K562 (cell line): ENCODE measurements at places on chromosomes 4 and X. TPM values are rescaled to one million over a fixed set of nuclear protein-coding genes. Genes with fewer than 3 reads are reported as not detected.

MED12 gene
- total RNA-seq: 47.3 and 49.7 TPM in 2 replicates

PRRG1 gene
- total RNA-seq: 4.2 and 4.9 TPM in 2 replicates

TMPRSS11D gene
- total RNA-seq: not detected in 2 replicates

CASP6 gene
- total RNA-seq: 20.8 and 22.3 TPM in 2 replicates

PDGFRA gene
- 0.29 and 0.40 TPM in 2 replicates for total RNA-seq

ZAR1 gene
- 0.84 and 0.94 TPM in 2 replicates for total RNA-seq

- H3K27ac ChIP-seq: no peak overlapping the region
- DNase-seq: no peak
- no peak overlapping the region for H3K4me3 ChIP-seq
- H3K4me1 ChIP-seq: no peaks in the 10 kb centered on the region
Measured at GRCh38 chr4:11397819-11398610, 30.7 kb downstream of the HS3ST1 start.

GRCh38 chr4:17701882-17702281 is 79.5 kb downstream of the FAM184B start:
- DNase-seq: no peak
- H3K27ac ChIP-seq: no peak overlapping the region
- H3K27me3 ChIP-seq: peaks cover 9% of the 10 kb centered on the region; the same call in 2 of the 3 replicates
- no peak overlapping the region for H3K4me3 ChIP-seq

GRCh38 chr4:180335566-180335965 is 1907.6 kb upstream of the TENM3 start:
- no peaks in the 10 kb centered on the region for H3K36me3 ChIP-seq
- no peak overlapping the region for H3K27ac ChIP-seq
- H3K4me1 ChIP-seq: no peaks in the 10 kb centered on the region
- H3K4me3 ChIP-seq: no peak overlapping the region

DNA sequence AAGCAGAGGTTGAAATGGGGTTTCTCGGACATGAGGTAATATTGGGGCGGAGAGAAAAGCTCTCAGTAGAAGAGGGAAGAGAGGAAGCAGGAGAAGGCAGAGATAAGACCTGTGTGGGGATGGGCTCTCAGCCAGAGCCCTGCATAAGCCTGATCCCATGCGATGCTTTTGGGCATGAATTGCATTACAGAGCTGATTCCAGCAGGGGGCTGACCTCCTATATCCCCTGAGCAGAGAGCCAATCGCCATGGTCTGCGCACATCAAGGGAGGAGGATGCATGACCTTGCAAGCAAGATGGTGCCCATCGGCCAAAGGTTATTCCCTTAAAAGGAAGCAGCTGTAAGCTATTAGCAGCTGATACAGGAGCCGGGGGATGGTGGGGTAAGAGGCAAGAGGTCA is 7.6 kb downstream of the ANOS1 start:
- H3K4me3 ChIP-seq: no peak overlapping the region
- DNase-seq: no peak
- H3K36me3 ChIP-seq: no peaks in the 10 kb centered on the region
- H3K27me3 ChIP-seq: no peaks in the 10 kb centered on the region
- no peak overlapping the region for H3K27ac ChIP-seq

GRCh38 chrX:9878146-9878820 is 88.9 kb upstream of the CLDN34 start:
- no peaks in the 10 kb centered on the region for H3K36me3 ChIP-seq
- DNase-seq: no peak
- no peaks in the 10 kb centered on the region for H3K4me1 ChIP-seq
- no peak overlapping the region for H3K27ac ChIP-seq
- H3K27me3 ChIP-seq: peaks cover 22% of the 10 kb centered on the region
- no peak overlapping the region for H3K4me3 ChIP-seq

GRCh38 chr4:16770710-16771285 is 127.6 kb downstream of the LDB2 start:
- no peaks in the 10 kb centered on the region for H3K27me3 ChIP-seq
- H3K36me3 ChIP-seq: no peaks in the 10 kb centered on the region
- H3K4me3 ChIP-seq: no peak overlapping the region
- H3K27ac ChIP-seq: no peak overlapping the region
- no peak for DNase-seq
- no peaks in the 10 kb centered on the region for H3K4me1 ChIP-seq

DNA sequence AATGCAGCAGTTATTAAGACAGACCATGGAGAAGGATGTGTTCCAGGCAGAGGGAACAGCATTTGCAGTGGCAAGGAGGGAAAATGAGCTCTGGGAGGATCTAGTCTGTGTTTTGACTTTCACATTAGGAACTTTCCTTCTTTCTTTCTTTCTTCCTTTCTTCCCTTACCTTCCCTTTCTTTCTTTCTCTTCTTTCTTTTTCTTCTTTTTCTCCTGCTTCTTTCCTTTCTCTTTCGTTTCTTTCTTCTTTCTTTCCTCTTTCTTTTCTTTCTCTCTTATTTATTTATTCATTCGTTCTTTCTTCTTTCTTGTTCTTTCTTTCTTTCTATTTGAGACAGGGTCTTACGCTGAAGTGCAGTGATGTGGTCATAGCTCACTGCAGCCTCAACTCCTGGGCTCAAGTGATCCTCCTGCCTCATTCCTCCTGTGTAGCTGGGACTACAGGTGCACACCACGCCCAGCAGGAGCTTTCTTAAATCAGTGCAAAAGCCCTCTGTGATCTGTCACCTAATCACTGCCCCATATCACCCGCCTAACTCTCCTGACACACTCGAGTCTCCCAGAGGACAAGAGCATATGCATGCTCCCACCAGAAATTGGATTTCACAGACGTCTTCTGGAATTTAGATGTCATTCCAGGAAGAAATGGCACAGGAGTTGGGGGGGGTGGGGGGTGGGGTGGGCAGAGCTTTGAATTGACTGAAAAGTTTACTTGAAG is 15.4 kb upstream of the SPATA4 start:
- no peaks in the 10 kb centered on the region for H3K36me3 ChIP-seq
- H3K4me1 ChIP-seq: no peaks in the 10 kb centered on the region
- peaks cover 5% of the 10 kb centered on the region; the same call in 1 of the 2 replicates for H3K27me3 ChIP-seq
- no peak overlapping the region for H3K27ac ChIP-seq
- H3K4me3 ChIP-seq: no peak overlapping the region

DNA sequence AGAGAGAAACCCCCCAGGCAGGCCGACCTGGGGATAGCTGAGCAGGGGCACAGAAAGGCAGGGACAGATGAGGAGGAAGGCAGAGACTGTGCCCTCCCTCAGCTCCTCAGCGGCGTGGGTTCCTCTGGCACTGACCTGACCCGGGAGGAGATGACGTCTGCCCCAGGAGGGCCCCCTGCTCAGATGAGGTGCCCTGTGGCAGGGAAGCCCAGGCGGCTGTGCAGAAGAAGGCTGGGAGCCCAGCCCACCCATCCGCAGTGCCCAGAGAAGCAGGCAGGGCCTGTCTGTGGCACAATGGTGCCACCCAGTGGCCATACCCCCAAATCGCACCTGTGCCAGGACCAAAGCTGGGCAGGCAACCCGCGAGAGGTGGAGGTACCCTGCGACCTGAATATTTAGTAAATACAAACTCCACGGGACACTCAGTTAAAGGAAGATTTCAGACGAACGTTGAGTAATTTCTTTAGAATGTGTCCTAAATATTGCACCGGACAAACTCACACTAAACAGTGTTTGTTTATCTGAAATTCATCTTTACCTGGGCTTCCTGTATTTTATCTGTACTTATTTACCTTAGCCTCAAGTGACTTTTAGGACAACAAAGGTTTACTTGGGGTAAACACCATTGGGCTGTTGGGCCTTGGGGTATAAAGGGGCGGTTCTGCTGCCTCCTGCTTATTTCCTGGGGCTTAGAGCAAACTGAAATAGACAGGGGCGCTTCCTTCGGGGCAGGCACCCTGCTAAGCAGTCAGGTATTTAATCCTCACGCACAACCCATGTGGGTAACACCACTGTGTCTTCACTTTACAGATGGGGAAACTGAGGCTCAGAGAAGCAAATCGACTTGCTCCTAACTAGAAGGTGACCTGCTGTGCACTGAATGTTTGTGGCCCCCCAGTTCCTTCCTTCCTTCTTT is 46.5 kb upstream of the HMX1 start:
- peaks cover 3% of the 10 kb centered on the region; the same call in 1 of the 2 replicates for H3K4me1 ChIP-seq
- H3K4me3 ChIP-seq: no peak overlapping the region
- H3K27ac ChIP-seq: no peak overlapping the region
- no peaks in the 10 kb centered on the region for H3K36me3 ChIP-seq
- H3K27me3 ChIP-seq: peaks cover 13% of the 10 kb centered on the region; the same call in 1 of the 2 replicates

DNA sequence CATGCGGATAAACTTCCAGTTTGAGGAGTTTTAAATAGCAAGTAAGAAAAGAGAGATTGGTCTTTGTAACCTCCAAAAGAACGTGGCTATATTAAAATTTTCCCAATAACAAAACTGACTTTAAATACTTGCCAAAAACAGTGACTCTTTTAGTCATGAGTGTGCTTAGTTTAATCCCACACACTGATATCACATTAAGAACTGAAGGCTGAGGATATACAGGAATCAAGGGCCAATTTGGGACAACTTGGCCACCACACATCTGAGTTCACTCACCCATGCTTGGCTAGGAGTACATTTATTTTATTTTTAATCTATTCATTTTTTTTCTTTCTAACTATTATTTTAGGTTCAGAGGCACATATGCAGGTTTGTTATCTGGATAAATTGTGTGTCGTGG is 110.2 kb downstream of the APBB2 start:
- H3K4me3 ChIP-seq: no peak overlapping the region
- no peak overlapping the region for H3K27ac ChIP-seq
- no peaks in the 10 kb centered on the region for H3K4me1 ChIP-seq
- H3K27me3 ChIP-seq: peaks cover 7% of the 10 kb centered on the region; the same call in 1 of the 2 replicates

DNA sequence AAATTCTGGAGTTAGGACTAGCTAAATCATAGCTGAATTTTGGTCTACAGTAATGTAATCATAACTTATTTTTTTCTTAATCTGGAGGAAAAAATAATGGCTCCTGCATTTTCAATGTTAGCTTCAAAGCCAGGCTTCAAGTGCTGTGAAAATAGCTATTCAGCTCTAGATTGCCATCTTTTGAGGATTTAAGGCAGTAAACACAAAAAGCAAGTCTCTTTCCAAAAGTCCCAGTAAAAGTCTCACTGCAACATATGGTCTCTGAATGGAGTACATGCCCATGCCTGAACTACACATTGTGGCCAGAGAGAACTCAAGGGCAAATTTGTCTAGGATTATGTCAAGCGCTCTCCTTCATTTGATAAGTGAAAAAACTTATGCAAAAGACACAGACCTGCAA is 720.9 kb downstream of the FSTL5 start:
- no peaks in the 10 kb centered on the region for H3K36me3 ChIP-seq
- H3K27me3 ChIP-seq: no peaks in the 10 kb centered on the region
- no peak for DNase-seq
- no peak overlapping the region for H3K4me3 ChIP-seq
- no peaks in the 10 kb centered on the region for H3K4me1 ChIP-seq

DNA sequence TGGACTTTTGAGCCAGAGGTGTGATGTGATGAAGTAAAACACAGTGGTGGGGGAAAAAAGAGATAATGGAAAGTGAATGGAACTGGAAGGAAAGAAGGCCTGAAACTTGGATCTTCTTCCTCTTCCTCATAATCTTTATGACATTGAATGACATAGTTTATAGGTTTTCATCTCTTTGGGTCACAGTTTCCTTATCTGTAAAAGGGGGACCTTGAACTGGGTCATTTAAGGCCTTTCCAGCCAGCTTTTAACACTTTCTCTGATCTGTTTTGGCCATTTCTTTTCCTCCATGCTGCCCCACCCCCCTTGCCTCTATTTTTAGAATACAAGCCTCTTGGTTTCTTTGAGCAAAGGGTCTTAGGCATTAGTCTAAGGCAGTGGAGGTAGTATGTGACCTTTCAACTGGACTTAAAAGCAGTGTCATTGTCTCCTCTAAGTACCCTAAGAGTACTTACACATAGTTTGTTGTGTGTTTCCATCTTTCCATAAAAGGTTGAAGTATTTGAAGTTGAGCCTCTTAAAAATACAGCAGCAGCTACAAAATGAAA is 7.8 kb downstream of the CPEB2 start:
- peak; percentile 28 for DNase-seq
- no peaks in the 10 kb centered on the region for H3K4me1 ChIP-seq
- no peak overlapping the region for H3K4me3 ChIP-seq
- no peak overlapping the region for H3K27ac ChIP-seq
- no peaks in the 10 kb centered on the region for H3K27me3 ChIP-seq
- H3K36me3 ChIP-seq: peaks cover 16% of the 10 kb centered on the region; the same call in 2 of the 3 replicates

GRCh38 chr4:72073816-72074215 is 42.0 kb downstream of the NPFFR2 start:
- H3K4me1 ChIP-seq: no peaks in the 10 kb centered on the region
- no peaks in the 10 kb centered on the region for H3K27me3 ChIP-seq
- H3K4me3 ChIP-seq: no peak overlapping the region
- no peaks in the 10 kb centered on the region for H3K36me3 ChIP-seq

DNA sequence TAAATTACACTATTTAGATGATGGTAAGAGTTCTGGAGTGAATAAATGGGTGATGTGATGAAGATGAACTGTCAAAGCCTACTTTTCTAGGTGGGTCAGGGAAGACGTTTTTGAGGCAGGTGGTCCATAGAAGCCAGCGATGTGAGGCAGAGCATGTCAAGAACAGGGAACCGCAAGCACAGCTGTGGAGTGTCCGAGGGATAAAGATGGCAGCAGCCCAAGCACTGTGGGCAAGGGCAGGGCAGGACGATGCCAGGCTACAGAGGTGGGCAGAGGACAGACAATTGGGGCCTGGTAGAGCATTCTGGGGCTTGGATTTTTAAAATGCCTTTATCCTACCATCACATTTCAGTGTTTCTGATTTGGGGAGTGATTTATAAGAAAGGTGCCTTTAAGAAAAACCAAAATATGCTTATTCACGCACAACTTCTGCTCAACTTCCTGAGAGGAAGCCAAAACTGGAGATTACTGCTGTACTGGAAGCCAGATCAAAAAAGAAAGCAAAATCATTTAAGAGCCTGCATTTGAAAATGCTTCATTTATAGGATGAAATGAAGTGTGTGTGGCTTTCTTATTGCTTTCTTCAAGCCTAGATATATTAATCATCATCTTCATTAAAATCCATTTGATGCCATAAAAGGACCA is 119.0 kb upstream of the WDR17 start:
- no peak overlapping the region for H3K4me3 ChIP-seq
- DNase-seq: no peak
- H3K27ac ChIP-seq: no peak overlapping the region
- H3K36me3 ChIP-seq: no peaks in the 10 kb centered on the region
- no peaks in the 10 kb centered on the region for H3K4me1 ChIP-seq
- H3K27me3 ChIP-seq: no peaks in the 10 kb centered on the region

- no peaks in the 10 kb centered on the region for H3K36me3 ChIP-seq
- no peaks in the 10 kb centered on the region for H3K4me1 ChIP-seq
Measured at GRCh38 chr4:173538148-173538908, 8.3 kb upstream of the HAND2 start.

DNA sequence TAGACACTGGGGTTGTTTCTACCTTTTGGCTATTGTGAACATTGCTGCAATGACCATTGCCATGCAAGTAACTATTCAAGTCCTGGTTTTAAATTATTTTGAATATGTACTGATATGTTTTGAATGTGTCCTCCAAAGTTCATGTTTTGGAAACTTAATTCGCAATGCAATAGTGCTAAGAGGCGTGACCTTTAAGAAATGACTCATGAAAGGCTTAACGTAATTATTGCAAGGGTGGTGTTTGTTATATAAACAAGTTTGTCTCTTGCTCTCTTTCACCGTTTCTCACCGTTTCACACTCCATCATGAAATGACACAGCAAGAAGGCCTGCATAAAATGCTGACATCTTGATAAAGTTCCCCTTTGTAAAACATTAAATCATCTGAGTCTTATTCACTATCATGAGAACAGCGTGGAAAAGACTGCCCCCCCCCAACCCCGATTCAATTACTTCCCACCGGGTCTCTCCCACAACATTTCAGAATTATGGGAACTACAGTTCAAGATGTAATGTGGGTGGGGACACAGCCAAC is 506.9 kb upstream of the FAM47C start:
- no peak overlapping the region for H3K27ac ChIP-seq
- no peak for DNase-seq
- H3K36me3 ChIP-seq: no peaks in the 10 kb centered on the region
- no peaks in the 10 kb centered on the region for H3K4me1 ChIP-seq
- H3K4me3 ChIP-seq: no peak overlapping the region
- no peaks in the 10 kb centered on the region for H3K27me3 ChIP-seq

GRCh38 chr4:82367438-82368097 is 6.2 kb downstream of the HNRNPD start:
- H3K4me3 ChIP-seq: no peak overlapping the region
- peak; percentile 43 for DNase-seq
- H3K4me1 ChIP-seq: peaks cover 34% of the 10 kb centered on the region
- H3K27ac ChIP-seq: peak overlapping the region; percentile 25; the same call in 2 of the 3 replicates
